ENCODE measurements at places on chromosomes 5 and 9.

- DNase-seq, result no peak
Measured at GRCh38 chr5:97553604-97554452, 370.8 kb upstream of the RIOK2 start.

DNA sequence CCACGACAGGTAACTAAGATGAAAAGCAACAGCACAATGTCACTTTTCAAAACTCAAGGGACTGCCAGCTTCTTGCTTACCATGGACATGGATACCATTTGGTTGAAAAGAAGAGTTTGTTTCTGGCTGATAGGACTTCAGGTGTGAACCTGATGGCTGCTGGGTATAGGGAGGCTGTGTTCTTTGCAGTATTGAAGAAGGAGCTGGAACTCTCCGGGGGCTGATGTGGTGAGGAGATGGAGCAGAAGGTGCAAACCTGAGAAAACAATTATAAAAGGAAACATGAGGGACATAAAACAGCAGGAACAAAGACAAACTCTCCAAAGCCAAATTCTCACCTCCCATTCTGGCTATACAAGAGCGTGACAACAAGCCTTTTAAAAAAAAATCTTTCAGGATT is 330.1 kb upstream of the RFX3 start:
- no peak for DNase-seq

- DNase-seq, result no peak
Measured at GRCh38 chr9:132896906-132897305, 18.2 kb downstream of the SPACA9 start.

DNA sequence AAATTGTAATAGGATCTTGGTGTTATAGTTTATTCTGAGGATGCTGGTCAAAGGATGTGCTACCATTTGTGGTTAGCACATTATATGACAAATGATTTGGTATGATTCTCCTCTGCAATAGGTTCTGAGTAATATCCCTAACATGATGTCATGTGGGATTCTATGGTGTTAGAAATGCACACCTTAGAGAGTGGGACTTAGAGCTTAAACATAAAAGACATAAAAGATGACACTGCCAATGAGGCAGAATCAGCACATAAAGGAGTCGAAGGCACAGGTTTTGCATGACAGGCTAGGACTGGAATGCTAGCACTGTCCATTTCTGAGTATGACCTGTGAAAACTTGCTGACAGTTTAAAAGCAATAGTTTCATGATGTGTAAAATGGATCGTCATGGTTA is 100.4 kb downstream of the OSTF1 start:
- DNase-seq, result no peak

GRCh38 chr5:1089621-1090040 is 22.2 kb downstream of the SLC12A7 start:
- DNase-seq, result no peak

- DNase-seq, result no peak
Measured at GRCh38 chr9:114386886-114387679, 699 bp downstream of the AKNA start.

- no peak for DNase-seq
Measured at GRCh38 chr9:73541923-73542322, 390.3 kb downstream of the ANXA1 start.

All from activated CD4-positive, alpha-beta T cell treated with anti-CD3 and anti-CD28 coated beads, Interleukin-2, amount 50 U/mL, for 4 hours (primary cell).